ENCODE measurements at places on chromosomes 5 and 9. TPM values are rescaled to one million over a fixed set of nuclear protein-coding genes. Genes with fewer than 3 reads are reported as not detected.

The C9 gene
- not detected for total RNA-seq

The PRR16 gene
- total RNA-seq = 3.3 TPM

DNA sequence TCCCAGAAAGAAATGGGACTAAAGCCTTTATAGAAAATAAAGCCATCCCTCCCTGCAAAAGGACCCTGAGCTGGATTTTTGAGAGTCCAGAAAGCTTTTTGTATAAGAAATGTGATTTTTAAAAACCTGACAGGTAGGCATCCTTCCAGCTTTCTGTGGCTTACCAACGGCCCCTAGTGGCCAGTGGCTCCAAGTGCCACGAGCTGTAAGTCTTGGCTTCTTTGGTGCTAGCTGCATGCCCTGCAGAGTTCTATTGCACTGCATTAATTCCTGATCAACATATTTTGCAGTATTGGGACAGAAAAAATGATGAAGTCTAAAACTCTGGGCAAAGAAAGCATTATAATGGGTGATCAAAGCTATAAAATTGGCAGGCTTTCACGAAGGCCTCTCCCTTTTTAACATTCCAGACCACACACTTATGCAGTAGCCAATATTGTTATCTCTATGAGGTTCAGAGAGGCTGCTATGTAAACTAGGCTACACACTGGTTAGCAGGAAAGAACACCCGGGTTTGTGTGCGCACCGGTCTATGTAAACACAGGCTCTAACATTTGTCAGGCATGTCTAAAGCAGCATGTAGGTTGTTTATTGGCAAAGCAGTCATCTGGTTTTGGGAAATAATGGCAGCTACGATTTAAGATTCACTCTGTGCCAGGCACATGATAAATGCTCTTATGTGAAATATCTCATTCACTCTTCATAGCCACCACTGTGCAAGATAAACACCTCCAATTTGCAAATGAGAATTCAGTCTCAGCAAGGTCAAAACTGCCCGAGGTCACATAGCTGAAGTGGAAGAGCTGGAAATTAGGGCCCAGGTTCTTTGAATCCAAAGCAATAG is 55.2 kb downstream of the NMUR2 start:
- DNase-seq = no peak

GRCh38 chr9:79946712-79947111 is 374.9 kb downstream of the TLE4 start:
- DNase-seq = no peak

The PLPP7 gene
- 13.9 TPM for total RNA-seq

DNA sequence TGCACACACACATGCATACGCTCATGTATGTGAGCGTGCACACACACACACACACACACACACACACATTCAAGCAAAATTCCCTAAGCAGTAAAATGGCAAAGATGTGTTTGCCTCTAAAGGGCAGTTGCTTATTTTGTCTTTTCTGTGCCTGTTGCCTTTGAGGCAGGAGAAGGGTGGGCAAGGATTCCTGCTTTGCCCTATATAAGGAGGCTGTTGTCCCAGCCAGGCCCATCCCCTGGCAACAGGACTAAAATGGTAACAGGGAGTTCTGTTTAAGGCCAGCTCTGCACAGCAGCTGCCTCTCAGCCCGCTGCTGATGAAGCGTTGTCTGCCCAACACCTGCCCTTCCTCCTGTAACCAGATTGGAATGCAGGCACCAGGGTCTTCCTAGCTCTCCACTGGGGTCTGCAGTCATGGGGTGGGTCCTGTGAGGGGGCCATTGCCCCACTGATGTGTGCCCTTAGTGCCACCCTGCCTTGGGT is 64.4 kb downstream of the PPARGC1B start:
- no peak for DNase-seq
